ENCODE measurements at places on chromosomes 1 and 21.

DNA sequence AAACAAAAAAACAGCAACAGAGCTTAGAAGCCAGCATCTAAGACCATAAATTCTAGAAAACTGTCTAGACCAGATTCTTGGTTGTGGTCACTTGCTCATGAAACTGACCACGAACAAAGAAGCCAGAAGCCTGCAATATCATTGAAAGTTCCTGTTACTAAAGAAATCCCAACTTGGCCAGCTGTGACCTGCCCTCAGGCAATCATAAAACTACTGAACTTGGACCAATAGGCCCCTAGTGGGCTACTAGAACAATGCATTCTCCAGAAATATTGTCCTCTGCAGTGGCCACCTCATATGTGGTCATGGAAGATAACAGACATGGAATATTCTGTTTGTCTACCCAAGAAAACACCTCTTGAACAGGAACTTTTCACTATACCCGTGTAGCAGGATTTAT, 87.7 kb downstream of the SPATA17 start:
- DNase-seq: no peak

GRCh38 chr21:45482899-45483821, 59.1 kb downstream of the SLC19A1 start:
- DNase-seq: peak; percentile 78

DNA sequence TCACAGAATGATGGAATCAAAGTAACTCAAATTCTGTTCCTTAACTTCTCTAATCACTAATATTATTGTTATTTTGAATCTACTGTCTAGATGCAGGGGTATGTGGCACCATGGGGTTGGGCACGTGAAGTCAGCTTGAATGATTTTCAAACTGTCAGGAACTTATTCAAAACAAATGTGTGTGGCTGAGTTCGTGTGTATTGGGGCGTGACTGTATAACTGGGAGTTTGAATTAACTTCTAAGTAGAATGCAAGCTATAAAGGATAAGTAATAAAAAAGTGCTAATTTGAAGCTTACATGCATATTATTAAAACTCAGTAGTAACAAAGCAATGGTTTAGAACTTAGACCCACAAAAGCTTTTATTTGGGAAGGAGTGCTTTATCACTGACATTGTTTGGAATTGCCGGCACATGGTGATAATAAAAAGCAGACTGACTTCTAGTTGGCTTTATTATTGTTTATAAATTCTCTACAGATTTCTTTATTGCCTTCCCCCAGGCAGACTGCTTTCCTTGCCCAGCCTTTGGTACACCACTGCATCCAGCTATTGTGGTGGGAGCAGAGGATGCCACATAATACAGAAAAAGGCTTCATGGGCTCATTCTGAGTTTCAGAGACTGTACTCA, 84.3 kb downstream of the TENT5C start:
- DNase-seq: no peak

DNA sequence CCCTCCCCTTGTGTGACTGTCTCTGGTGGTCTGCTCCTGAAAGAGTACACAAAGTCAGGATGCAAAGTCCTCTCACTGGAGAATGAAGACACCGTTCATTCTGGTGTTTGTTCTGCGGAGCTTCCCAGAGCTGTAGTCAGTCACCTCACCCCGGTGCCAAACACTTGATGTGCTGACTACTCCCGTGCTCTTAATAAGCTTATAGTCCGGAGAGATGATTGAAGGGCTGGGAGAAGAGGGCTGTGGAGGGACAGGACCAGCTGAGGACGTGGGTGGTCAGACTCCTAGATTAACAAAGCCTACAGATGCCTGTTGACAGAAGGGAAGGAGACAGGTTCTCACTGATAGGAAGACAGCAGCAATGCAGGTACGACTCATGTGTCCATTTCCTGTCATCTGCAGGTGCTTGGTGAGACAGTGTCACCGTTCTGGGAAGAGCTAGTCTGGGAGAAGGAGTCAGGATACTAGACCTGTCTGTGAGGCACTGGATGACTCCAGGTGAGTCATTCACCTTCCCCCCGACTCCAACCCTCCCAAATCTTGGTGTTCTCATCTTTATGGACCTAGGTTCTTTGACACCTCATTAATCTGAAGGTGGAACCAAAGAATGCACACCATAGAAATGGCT, 40.4 kb upstream of the LRRN2 start:
- DNase-seq: no peak

GRCh38 chr1:63000508-63000907, 216.6 kb downstream of the ATG4C start:
- no peak for DNase-seq

DNA sequence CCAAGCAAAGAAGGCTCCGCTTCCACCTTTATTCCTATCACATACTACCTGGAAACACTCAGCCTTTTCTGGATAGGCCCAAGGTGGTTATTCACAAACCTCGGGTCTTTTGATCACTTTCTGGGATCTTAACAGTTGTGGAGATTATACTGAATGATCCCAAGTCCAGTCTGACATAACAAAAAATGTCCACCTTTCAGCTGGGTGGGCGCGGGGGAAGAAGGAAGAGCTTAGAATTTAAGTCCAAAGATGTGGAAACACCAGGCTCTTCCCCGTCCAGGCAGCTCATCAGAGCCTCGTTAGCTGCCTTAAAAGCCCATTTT, 338 bp upstream of the C1orf53 start:
- DNase-seq: no peak

GRCh38 chr1:105416261-105416660, 1640.2 kb upstream of the PRMT6 start:
- DNase-seq: no peak

GRCh38 chr1:193676996-193677549, 490.7 kb upstream of the B3GALT2 start:
- DNase-seq: no peak

- no peak for DNase-seq
Measured at GRCh38 chr1:1033731-1034438, 14.0 kb downstream of the AGRN start.

DNA sequence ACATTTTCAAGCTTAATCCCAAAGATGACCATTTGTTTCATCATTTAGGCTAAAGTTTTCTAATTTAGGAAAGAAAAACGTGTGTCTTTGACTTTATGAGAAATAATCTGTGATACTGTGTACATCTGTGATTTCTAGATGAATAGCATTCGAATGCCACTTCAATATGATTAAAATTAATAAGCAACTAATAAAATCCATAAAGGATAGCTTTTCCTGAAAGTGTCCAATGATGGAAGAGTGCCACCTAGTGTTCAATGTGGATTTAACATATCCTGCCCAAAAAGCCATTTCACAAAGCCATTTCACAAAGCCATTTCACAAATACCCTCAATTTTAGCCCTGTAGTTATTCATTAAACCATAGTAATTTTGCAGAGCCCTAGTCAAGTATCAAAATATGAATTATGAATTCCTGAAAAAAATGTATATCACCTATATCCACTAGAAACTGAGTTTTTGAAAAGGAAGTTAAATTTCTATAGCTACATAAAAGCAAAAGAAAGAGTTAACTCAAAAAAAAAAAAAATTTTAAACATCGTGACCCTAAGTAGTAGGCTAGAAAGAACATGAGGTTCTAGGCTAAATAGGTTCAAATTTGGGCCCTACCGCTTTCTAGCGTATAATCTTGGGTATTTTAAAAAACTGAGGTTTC, 19.1 kb downstream of the NME7 start:
- DNase-seq: no peak

GRCh38 chr1:62735491-62736171, 47.4 kb upstream of the DOCK7 start:
- DNase-seq: no peak

DNA sequence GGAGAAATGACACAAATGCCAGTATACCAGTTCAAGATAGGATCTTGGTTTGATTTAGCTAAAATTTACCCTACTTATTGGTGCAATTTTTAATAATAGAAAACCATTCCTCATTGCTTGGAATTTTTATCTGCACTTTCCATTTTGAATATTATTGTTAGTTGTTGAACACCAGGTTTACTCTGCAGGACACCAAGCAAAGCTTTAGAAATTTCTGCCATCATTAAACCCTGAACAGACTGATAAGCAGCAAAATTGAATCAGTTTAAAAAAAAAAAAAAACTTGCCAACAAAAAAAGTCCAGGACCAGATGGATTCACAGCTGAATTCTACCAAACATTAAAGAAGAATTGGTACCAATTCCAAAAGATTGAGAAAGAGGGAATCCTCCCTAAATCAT, 71.5 kb downstream of the POU2F1 start:
- DNase-seq: no peak

GRCh38 chr1:55861676-55862340, 646.6 kb upstream of the USP24 start:
- no peak for DNase-seq

DNA sequence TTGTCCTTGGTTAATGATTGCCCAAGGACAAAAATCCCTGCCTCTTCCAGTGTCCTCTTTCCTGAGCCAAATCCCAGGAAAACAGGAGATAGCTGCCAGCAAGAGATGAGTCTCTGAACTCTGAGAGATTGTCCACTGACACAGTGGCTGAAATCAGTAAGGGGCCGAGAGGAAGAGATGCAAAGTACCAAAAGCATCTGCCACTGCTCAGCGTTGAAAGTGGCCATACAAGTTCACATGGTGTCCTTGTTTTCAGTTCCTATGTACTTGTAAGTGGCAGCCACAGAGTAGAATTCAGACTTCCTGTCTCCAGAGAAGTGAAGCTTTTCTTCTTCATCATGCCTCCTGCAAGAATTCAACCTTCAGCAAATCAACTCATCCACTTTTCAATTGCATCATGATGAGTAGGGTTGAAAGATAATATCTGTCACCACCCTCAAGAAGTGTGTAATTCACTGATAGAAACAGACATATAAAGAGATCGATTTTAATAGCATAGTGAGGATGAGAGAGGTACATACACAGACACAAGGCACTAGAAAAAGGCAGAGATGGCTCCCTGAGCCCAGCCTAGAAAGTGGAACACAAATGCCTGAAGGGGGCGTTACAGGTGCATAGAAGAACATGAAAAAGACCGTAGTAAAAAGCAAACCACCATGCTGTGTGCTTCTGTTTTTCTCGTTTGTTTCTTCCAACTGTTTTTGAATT, 185.8 kb downstream of the MRPL39 start:
- peak; percentile 67 for DNase-seq

DNA sequence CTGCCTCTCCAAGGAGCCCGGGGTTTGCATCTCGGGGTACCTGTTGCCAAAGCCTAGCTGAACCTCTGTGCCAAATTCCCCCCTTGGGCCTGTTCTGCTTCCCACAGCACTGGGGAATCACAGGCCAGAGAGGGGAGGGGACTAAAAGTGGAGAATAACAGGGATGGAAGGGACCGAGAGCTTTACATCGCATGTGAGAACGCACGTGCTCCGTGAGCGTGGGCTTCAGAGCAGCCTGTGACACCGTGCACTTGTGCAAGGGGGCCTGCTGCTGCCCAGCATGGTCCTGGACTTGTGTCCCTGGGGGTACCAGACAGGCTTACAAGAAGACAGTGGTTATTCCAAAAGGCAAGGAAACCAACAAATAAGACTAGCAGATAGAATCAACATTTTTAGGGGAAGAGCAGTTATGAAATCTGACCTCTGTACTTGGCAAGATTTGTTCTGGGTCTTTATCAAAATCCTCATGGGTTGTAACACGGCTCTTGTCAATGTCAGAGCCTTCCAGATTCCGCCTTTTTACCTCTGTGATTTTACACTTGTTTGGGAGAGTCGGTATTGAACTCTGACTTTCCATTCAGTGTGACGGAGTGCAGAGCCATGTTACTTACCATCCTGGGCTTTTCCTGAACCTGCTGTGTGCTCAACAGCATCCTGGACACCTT, 36.2 kb upstream of the TNFRSF1B start:
- no peak for DNase-seq

- no peak for DNase-seq
Measured at GRCh38 chr21:44598061-44598460, 2.3 kb upstream of the KRTAP10-7 start.

DNA sequence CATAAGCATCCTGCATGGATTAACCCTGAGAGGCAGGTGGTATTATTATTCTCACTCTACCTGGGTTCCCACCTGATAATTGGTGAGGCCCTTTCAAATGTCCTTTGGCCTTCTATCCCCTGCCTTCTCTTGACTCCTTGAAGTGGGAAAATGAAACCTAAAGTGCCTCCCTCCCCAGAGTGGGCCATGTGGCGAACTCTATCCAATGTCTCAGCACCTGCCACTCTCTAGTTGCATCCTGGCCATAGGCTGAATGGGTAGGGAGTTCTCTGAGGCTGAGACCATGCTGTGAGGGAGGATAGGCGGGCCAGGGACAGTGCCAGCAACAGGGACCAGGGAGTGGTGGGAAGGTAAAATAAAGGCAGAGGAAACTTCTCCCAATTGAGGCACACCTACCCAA, 35.3 kb downstream of the ELF3 start:
- no peak for DNase-seq

GRCh38 chr1:13628711-13629110, 45.1 kb downstream of the PDPN start:
- DNase-seq: no peak

- peak; percentile 100 for DNase-seq
Measured at GRCh38 chr1:19209990-19210771, at the start of gene UBR4. UBR4 (minus strand) TSS chr1:19210266; CDS start chr1:19210248, 18 bp downstream.

- no peak for DNase-seq
Measured at GRCh38 chr1:209614906-209615305, 31.4 kb downstream of the CAMK1G start.

GRCh38 chr1:245481261-245481660, 326.5 kb downstream of the KIF26B start:
- no peak for DNase-seq

- DNase-seq: no peak
Measured at GRCh38 chr1:33332881-33333280, 12.0 kb upstream of the A3GALT2 start.

DNA sequence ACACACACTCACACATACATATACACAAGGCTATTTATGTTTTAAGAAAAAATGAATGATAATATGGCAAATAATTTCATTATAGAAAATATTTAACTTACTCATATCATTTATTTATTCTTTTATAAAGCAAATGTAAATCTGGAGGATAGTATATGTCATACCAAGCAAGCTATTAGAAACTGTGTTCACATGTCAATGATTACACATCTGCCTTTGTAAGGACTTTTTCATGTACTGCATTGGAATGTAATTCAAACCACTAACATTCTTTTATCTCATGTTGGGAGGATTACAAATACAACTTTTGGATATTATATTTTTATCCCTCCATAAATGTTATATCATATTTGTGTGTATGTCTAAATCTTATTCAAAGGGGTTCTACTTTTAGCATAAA, 1887.4 kb downstream of the NCAM2 start:
- DNase-seq: no peak

DNA sequence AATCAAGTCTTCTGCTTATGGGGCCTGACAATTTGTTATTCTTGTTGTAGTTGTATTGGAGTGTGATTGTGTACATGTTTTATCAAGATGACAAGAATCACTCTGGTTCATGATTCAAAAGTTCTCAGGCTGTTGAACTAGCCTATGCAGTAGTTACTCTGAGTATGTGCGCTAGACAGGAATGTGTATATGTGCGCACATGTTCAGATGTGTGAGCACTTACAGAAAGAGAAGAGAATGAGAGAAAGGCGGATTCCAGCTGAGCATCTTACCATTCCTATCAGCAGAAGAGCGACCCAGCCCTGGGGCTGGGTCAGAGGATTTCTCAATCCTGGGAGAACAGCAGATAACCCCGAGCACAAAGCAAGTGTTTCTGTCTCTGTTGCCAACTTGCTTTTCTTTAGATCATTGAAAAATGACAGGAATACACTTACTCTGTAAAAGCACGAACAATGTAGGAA, 110.8 kb upstream of the HOOK1 start:
- DNase-seq: no peak

- no peak for DNase-seq
Measured at GRCh38 chr1:61157468-61157987, 75.2 kb downstream of the NFIA start.
